ENCODE measurements at places on chromosomes 16 and 17.

GRCh38 chr17:65389949-65390348, 171.5 kb downstream of the AXIN2 start:
- H3K27me3 ChIP-seq = no peaks in the 10 kb centered on the region
- no peak for DNase-seq
- peaks cover 16% of the 10 kb centered on the region for H3K4me1 ChIP-seq
- no peaks in the 10 kb centered on the region for H3K36me3 ChIP-seq

GRCh38 chr17:9239246-9239792, 218.0 kb downstream of the NTN1 start:
- H3K4me1 ChIP-seq = no peaks in the 10 kb centered on the region
- no peak overlapping the region for H3K27ac ChIP-seq
- peak overlapping the region; percentile 63 for H3K4me3 ChIP-seq
- no peaks in the 10 kb centered on the region for H3K36me3 ChIP-seq

- peaks cover 26% of the 10 kb centered on the region for H3K36me3 ChIP-seq
- H3K27ac ChIP-seq = no peak overlapping the region
- no peak overlapping the region for H3K4me3 ChIP-seq
- no peak for DNase-seq
- H3K4me1 ChIP-seq = peaks cover 22% of the 10 kb centered on the region
Measured at GRCh38 chr16:8859913-8860881, 8.6 kb downstream of the CARHSP1 start.

- H3K36me3 ChIP-seq = no peaks in the 10 kb centered on the region
- no peak overlapping the region for H3K4me3 ChIP-seq
- no peaks in the 10 kb centered on the region for H3K27me3 ChIP-seq
- DNase-seq = no peak
Measured at GRCh38 chr16:56202036-56202435, 10.7 kb downstream of the GNAO1 start.

DNA sequence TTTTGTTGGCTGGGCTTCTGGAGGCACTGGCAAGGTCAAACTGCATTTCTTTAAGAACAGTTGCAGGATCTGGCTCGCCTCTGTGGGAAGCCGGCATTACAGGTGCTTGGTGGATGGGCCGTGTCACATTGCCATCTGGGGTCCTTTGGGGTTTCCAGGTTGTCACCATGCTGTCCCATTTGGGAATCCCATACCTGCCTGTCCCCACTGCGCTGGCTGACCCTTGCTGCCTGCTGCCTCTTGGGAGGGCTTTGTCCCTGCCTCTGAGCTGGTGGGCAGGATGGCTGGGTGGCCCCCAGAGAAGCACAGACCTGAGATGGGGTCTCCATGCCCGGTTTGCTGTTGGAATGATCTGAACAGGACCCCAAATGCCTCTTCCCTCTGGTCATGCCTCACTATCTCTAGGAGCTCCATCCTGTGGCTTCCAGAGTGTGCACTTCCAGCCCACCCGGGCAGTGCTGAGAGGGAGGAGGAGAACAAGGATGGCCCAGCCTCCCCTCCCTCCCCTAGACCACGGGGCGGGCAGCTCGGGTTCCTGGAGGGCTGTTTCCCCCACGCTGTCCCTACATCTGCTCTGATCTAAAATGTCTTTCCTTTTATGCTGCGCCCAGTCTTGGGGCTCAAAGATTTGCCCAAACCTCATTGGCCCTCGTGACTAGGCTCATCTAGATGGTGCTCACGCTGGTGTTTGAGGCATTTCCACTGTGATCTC, 28.0 kb downstream of the OR1D5 start:
- no peaks in the 10 kb centered on the region for H3K36me3 ChIP-seq
- no peak overlapping the region for H3K4me3 ChIP-seq
- no peaks in the 10 kb centered on the region for H3K27me3 ChIP-seq
- DNase-seq = no peak
- no peaks in the 10 kb centered on the region for H3K4me1 ChIP-seq

DNA sequence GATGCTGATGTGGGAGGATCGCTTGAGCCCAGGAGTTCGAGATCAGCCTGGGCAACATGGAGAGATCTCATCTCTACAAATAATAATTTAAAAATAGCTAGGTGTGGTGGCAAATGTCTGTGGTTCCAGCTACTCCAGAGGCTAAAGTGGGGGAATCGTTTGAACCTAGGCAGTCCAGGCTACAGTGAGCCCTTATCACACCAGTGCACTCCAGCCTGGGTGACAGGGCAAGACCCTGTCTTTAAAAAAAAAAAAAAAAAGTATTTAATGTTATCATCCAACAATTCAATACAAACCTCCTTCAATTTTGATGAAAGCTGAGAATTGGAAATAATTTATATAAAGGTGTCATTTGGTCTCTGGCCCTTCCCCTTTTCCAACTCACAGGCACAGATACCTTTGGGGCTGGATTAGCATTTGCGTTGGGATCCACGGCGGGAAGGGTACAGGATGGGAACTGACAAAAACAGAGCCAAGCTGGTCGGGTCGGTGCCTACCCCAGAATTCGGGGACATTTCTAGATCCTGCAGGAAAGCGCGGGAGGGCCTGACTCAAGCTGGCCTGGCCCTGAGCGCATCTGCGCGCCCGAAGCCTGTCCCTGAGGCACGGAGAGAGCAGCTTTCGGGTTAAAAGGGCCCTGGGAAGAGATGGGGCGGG, 860 bp upstream of the DCAF7 start:
- no peaks in the 10 kb centered on the region for H3K27me3 ChIP-seq
- DNase-seq = no peak
- H3K4me1 ChIP-seq = peaks cover 37% of the 10 kb centered on the region
- H3K4me3 ChIP-seq = peak overlapping the region; percentile 99
- H3K36me3 ChIP-seq = no peaks in the 10 kb centered on the region

DNA sequence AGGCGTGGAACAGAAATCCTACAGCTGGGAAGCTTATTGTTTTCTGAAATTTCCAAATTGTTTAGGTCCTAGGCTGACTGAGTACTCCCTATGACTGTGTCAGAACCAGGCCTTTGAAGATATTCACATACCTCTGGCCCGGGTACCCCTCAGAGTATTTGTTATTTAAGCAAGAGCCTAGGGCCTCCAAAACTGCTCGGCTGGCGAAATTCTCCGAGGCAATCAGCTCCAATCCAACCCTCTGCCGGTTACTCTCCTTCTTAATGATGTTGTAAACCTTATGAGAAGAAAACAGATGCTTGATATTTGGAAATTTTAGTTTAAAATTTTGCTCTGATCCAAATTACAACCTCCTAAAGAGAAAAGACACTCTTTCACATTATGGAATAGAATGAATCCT, 9.8 kb downstream of the SHMT1 start:
- no peak for DNase-seq
- no peak overlapping the region for H3K4me3 ChIP-seq
- H3K27ac ChIP-seq = no peak overlapping the region
- no peaks in the 10 kb centered on the region for H3K4me1 ChIP-seq
- peaks cover 30% of the 10 kb centered on the region for H3K36me3 ChIP-seq

- no peak overlapping the region for H3K27ac ChIP-seq
- DNase-seq = no peak
- no peak overlapping the region for H3K4me3 ChIP-seq
- H3K36me3 ChIP-seq = peaks cover 87% of the 10 kb centered on the region
Measured at GRCh38 chr16:8920645-8921346, 38.6 kb downstream of the LITAFD start.

- no peaks in the 10 kb centered on the region for H3K36me3 ChIP-seq
- H3K27ac ChIP-seq = no peak overlapping the region
- no peaks in the 10 kb centered on the region for H3K4me1 ChIP-seq
- DNase-seq = no peak
Measured at GRCh38 chr17:58621174-58621573, 70.7 kb downstream of the TEX14 start.

- DNase-seq = no peak
- no peak overlapping the region for H3K4me3 ChIP-seq
- no peaks in the 10 kb centered on the region for H3K4me1 ChIP-seq
- H3K27ac ChIP-seq = no peak overlapping the region
- H3K27me3 ChIP-seq = no peaks in the 10 kb centered on the region
Measured at GRCh38 chr16:7405166-7405565, 72.5 kb downstream of the RBFOX1 start.

- no peaks in the 10 kb centered on the region for H3K36me3 ChIP-seq
- no peak overlapping the region for H3K4me3 ChIP-seq
- no peak overlapping the region for H3K27ac ChIP-seq
- DNase-seq = no peak
Measured at GRCh38 chr17:14616528-14616927, 315.6 kb downstream of the HS3ST3B1 start.

DNA sequence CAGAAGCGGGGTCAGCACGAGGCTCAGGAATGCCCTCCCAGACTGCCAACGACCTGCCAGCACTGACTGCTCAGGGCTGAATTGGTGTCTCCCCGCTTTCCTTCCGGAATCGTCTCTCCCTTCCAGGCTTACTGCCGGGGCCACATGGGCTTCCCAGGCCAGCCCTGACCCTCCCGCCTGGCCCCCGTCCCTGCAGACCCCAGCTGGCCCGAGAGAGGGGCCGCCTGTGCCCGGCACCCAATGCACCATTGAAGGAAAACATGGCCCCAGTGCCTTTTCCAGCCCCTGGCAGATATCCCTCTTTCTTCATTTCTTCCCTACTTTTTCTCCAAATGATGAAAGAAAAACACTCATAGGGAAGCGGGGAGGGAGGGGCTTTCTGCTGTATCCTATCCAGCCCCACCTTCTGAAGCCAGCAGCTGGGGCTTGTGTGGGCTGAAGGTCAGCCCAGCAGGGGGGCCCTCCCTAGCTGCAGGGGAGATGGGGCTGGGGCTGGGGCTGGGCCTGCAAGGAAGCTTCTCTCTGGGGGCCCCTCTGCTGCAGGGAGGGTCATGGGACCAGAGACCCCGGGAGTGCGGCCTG, 25.9 kb downstream of the ZNF469 start:
- H3K36me3 ChIP-seq = no peaks in the 10 kb centered on the region
- H3K27me3 ChIP-seq = no peaks in the 10 kb centered on the region
- no peak overlapping the region for H3K4me3 ChIP-seq
- no peak for DNase-seq
- no peaks in the 10 kb centered on the region for H3K4me1 ChIP-seq
- no peak overlapping the region for H3K27ac ChIP-seq

DNA sequence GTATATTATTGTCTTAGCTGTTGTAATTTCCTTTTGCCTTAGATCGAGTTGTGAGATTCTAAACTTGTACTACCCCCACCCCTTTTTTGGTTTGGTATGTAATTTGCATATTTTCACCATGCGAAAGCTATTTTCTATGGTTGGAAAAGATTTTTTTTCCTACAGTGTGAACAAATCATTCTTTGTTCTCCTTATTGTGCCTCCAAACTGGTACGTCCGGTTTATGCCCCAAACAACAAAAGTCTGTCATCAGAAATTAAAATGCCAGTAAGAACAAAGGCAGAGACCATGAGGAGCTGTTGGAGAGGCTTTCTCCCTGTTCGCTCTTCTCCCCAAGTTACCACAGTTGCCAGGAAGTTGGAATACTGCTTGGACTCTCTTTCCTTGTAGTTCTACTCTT, 66.1 kb downstream of the BCAS3 start:
- no peaks in the 10 kb centered on the region for H3K4me1 ChIP-seq
- no peak for DNase-seq
- no peaks in the 10 kb centered on the region for H3K36me3 ChIP-seq
- no peak overlapping the region for H3K27ac ChIP-seq
- no peaks in the 10 kb centered on the region for H3K27me3 ChIP-seq

- peaks cover 10% of the 10 kb centered on the region for H3K36me3 ChIP-seq
- H3K4me1 ChIP-seq = peaks cover 9% of the 10 kb centered on the region
- no peak for DNase-seq
- no peak overlapping the region for H3K4me3 ChIP-seq
Measured at GRCh38 chr16:8623634-8624033, 2.1 kb downstream of the METTL22 start.

DNA sequence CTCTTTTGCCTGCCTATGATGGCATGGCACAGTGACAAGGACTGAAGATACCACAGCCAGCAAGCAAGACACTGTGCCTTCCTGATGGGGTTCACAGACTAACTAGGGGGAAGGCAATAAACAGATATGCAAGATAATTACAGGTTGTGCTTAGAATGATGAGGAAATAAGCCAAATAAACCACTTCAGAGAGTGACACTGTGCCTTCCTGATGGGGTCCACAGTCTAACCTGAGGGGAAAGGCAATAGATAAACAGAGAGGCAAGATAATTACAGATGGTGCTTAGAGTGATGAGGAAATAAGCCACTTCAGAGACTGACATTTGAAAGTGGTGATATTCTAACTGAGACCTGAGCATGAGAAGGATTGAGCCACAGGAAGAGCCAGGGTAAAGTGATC, 84.2 kb downstream of the HS3ST2 start:
- no peaks in the 10 kb centered on the region for H3K4me1 ChIP-seq
- no peak overlapping the region for H3K4me3 ChIP-seq
- H3K27me3 ChIP-seq = no peaks in the 10 kb centered on the region
- no peak for DNase-seq
- H3K36me3 ChIP-seq = no peaks in the 10 kb centered on the region
- H3K27ac ChIP-seq = no peak overlapping the region

- DNase-seq = no peak
- H3K27me3 ChIP-seq = peaks cover 3% of the 10 kb centered on the region
- no peaks in the 10 kb centered on the region for H3K4me1 ChIP-seq
- H3K36me3 ChIP-seq = no peaks in the 10 kb centered on the region
- H3K27ac ChIP-seq = no peak overlapping the region
- H3K4me3 ChIP-seq = no peak overlapping the region
Measured at GRCh38 chr16:56102183-56102686, 89.1 kb upstream of the GNAO1 start.

GRCh38 chr17:43800736-43801135, 20.5 kb downstream of the CFAP97D1 start:
- no peaks in the 10 kb centered on the region for H3K4me1 ChIP-seq
- no peaks in the 10 kb centered on the region for H3K36me3 ChIP-seq
- no peak overlapping the region for H3K4me3 ChIP-seq
- no peaks in the 10 kb centered on the region for H3K27me3 ChIP-seq
- DNase-seq = no peak

GRCh38 chr17:29214215-29215146, 32.2 kb upstream of the CRYBA1 start:
- no peaks in the 10 kb centered on the region for H3K36me3 ChIP-seq
- no peak overlapping the region for H3K27ac ChIP-seq
- H3K27me3 ChIP-seq = peaks cover 14% of the 10 kb centered on the region

DNA sequence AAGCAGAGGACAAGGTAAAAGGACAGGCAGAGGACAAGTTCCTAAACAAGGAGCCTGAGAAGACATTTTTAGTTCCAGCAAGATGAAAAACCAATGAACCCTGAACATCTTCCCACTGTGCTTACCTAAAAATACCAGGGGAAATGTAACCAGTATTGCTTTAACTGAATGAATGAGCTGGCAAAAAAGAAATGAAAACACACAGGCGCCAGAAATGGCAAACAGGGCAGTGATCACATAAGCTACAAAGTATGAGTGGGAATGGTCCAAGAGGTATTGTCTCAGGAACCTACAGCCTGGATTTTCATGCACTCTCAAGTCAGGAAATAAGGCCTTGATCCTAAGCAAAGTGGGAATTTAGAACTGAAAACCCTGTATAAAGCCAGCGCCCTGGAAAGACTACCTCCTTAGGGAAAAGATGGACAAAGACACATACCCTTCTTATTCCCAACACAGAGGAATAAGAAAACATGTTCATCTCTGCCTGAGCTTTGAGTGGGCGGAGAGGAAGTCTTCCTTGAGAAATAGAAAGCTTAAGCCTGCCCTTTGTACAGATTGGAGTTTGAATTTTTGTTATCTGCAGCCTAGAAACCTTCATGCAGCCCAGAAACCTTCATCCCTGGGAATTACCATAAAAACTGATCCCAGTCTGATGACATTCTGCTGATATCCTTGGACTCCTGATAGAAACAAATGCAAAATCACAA, 2.1 kb downstream of the CMTM2 start:
- H3K4me3 ChIP-seq = no peak overlapping the region
- no peak overlapping the region for H3K27ac ChIP-seq
- no peak for DNase-seq
- peaks cover 4% of the 10 kb centered on the region for H3K27me3 ChIP-seq
- H3K4me1 ChIP-seq = peaks cover 2% of the 10 kb centered on the region
- no peaks in the 10 kb centered on the region for H3K36me3 ChIP-seq

- H3K4me1 ChIP-seq = no peaks in the 10 kb centered on the region
- H3K4me3 ChIP-seq = no peak overlapping the region
- peaks cover 7% of the 10 kb centered on the region for H3K27me3 ChIP-seq
- DNase-seq = peak; percentile 63
- H3K36me3 ChIP-seq = no peaks in the 10 kb centered on the region
Measured at GRCh38 chr17:32323811-32324491, 18.0 kb downstream of the C17orf75 start.

Data from T-cell (primary cell).